ENCODE measurements at places on chromosomes 6 and 20.
A peak's percentile ranks its signal among the peaks of the same experiment; 100 is the strongest.

DNA sequence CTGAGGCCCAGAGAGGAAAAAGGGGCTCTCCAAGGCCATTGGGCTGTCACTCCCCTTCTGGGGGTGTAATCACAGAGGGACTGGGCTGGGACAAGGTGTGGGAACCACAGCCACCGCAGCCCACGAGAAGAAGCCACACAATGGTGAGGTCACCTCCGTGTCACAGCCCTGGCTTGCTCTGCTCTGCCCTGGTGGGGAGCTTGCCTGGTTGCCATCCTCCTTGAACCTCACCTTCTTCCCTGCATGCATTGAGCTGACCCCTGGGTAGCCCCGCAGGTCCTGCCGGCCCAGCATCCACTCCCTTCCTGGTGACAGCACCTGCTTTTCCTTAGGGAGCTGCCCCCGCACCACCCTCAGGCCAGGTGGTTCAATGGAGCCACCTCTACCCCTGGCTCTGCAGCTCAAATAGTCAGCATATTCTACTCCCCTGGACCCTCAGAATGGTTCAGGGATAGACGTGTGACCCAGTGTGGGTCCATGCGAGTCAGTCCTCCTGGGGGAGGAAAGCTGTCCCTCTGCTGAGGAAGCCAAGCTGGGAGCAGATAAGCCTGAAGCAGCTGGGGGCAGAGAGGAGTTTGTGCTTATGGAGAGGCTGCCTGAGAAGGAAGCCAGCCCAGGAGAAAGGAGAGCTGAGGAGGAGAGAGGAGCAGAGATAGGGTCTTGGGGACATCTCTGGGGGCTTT, 21.3 kb downstream of the RBM38 start:
- DNase-seq, result peak; percentile 58
- no peaks in the 10 kb centered on the region for H3K27me3 ChIP-seq
- H3K36me3 ChIP-seq, result peaks cover 8% of the 10 kb centered on the region
- no peak overlapping the region for H3K4me3 ChIP-seq
- H3K27ac ChIP-seq, result no peak overlapping the region

DNA sequence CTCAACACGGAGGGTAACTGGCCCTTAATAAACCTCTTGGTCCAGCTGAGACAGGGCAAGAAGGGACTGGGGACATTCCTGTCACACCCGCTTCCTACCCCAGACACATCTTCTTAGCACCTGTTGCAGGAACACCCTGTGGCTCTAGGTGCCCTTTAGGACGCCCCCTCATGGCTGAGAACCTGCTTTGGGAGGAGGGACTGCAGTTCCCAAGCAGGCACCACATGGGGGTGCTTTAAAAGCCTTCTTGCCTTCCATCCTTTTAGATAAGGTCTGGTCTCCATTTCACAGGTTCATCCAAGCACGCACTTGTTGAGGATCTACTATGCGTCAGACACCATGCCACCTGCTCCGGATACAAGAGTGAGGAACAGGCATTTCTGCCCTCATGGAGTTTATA, 26.6 kb downstream of the NSFL1C start:
- H3K27ac ChIP-seq, result no peak overlapping the region
- no peaks in the 10 kb centered on the region for H3K27me3 ChIP-seq

- no peaks in the 10 kb centered on the region for H3K36me3 ChIP-seq
- DNase-seq, result no peak
- H3K27ac ChIP-seq, result no peak overlapping the region
- no peaks in the 10 kb centered on the region for H3K27me3 ChIP-seq
- no peaks in the 10 kb centered on the region for H3K4me1 ChIP-seq
Measured at GRCh38 chr6:17278289-17279063, 2.7 kb upstream of the RBM24 start.

DNA sequence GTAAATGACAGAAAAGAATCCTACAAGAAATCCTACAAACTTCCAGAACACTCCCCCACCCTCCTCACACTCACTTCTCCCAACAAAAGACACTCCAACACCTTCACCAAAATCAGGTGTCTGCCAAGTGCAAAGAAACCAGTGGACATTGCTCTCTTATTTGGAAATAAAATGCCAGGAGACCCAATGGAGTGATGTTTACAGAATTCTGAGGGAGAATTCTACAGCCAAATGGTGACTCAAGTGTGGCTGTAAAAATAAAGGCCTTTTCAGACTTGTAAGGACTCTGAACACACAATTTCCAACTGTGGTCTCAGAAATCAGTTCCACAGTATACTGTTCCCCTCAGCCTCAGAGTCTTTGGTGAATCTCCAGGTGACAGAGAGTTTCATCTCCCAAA, 109.6 kb upstream of the CARMIL1 start:
- no peak overlapping the region for H3K27ac ChIP-seq
- no peaks in the 10 kb centered on the region for H3K4me1 ChIP-seq
- H3K27me3 ChIP-seq, result no peaks in the 10 kb centered on the region

- H3K4me1 ChIP-seq, result no peaks in the 10 kb centered on the region
- DNase-seq, result no peak
- H3K27ac ChIP-seq, result no peak overlapping the region
- H3K4me3 ChIP-seq, result no peak overlapping the region
- no peaks in the 10 kb centered on the region for H3K36me3 ChIP-seq
Measured at GRCh38 chr6:110560239-110561007, 84.0 kb upstream of the SLC22A16 start.

DNA sequence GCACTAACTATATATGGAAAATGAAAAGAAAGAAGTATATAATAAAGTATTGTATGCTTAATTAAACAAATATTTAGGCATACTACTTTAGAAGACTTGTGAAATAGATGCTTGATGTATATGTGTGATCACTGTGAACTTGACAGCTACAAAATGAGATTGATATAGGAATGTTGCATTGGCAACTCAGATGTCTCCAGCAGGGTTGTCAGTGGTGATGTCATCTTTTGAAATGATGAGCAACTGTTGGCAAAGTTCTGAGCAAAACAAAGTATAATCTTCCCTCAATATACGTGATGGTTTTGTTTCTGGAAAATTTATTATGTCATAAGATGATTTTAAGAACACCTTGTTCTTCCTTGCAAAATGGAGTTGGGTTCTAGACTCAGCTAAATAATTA, 133.8 kb downstream of the ARID1B start:
- H3K4me1 ChIP-seq, result peaks cover 49% of the 10 kb centered on the region
- H3K27me3 ChIP-seq, result no peaks in the 10 kb centered on the region
- no peak overlapping the region for H3K27ac ChIP-seq

- no peaks in the 10 kb centered on the region for H3K36me3 ChIP-seq
- no peaks in the 10 kb centered on the region for H3K27me3 ChIP-seq
- H3K27ac ChIP-seq, result no peak overlapping the region
- no peak overlapping the region for H3K4me3 ChIP-seq
- 0 out of 2 replicates have a peak, but pooled peaks cover 4% of the 10 kb centered on the region for H3K4me1 ChIP-seq
- no peak for DNase-seq
Measured at GRCh38 chr20:9981829-9982228, 53.0 kb upstream of the ANKEF1 start.

GRCh38 chr6:109271622-109272021, 110.6 kb downstream of the CD164 start:
- no peak for DNase-seq
- no peak overlapping the region for H3K4me3 ChIP-seq
- no peaks in the 10 kb centered on the region for H3K36me3 ChIP-seq
- H3K27ac ChIP-seq, result no peak overlapping the region
- H3K27me3 ChIP-seq, result no peaks in the 10 kb centered on the region

DNA sequence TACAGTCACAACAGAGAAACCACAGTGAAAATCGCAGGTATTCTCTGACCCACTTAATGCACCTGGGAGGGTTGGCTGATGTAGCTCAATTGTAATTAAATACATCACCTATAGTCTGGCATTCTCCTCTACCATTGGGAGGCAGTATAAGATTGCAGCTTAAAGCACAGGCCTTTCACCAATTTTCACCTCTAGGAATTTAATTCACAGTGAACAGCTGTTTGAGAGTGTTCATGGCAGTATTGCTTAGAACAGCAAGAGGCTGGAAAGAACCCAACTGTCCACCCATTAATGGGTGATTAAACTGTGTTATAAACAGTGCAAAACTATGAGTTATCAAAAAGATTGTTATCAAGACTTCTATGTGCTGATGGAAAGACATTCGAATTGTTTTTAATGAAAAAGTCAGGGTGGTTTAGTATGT, 2.0 kb downstream of the EDEM2 start:
- H3K36me3 ChIP-seq, result 0 out of 2 replicates have a peak, but pooled peaks cover 4% of the 10 kb centered on the region
- H3K4me3 ChIP-seq, result peak overlapping the region; percentile 26
- H3K27me3 ChIP-seq, result no peaks in the 10 kb centered on the region
- DNase-seq, result peak; percentile 79

DNA sequence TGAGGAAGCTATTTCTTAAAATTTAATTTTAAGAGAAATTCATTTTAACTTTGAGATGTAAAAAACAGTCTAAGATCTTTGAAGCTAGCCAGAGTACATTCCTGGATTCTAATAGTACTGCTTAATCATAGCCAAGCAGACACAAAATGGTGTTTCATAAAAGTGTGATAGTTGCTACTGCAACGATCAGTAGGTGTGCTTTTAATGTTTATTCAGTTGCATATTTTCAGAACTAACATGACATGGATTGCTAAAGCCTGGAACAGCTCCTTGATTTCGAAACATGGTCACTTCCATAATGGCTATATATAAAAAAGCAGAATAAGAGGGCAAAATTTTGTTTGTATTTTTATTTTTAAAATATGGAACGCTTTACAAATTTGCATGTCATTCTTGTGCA, 35.5 kb downstream of the SESN1 start:
- no peaks in the 10 kb centered on the region for H3K36me3 ChIP-seq
- no peak overlapping the region for H3K27ac ChIP-seq
- DNase-seq, result no peak

GRCh38 chr20:10673842-10674683, at the start of gene JAG1:
Gene JAG1, minus strand, starts transcription at chr20:10673999. Its CDS starts 469 bp downstream, at chr20:10673530.
- H3K4me3 ChIP-seq, result peak within 1 kb of the TSS; percentile 75
- peak within 1 kb of the TSS; percentile 45 for H3K27ac ChIP-seq
- no peaks in the 10 kb centered on the region for H3K27me3 ChIP-seq
- DNase-seq, result peak; percentile 96
- H3K36me3 ChIP-seq, result no peaks in the 10 kb centered on the region

- no peaks in the 10 kb centered on the region for H3K4me1 ChIP-seq
- no peak overlapping the region for H3K27ac ChIP-seq
- no peaks in the 10 kb centered on the region for H3K27me3 ChIP-seq
Measured at GRCh38 chr6:5050009-5050408, 35.1 kb upstream of the PPP1R3G start.

DNA sequence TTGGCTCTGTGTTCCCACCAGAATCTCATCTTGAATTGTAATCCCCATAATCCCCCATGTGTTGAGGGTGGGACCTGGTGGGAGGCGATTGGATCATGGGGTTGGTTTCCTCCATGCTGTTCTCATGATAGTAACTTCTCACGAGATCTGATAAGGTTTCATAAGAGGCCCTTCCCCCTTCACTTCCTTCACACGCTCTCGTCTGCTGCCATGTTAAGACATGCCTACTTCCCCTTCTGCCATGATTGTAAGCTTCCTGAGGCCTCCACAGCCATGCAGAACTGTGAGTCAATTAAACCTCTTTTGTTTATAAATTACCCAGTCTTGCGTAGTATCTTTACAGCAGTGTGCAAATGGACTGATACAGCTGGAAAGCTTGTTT, 90.0 kb downstream of the ELOVL5 start:
- H3K36me3 ChIP-seq, result peaks cover 25% of the 10 kb centered on the region
- H3K27ac ChIP-seq, result peak overlapping the region; percentile 54
- no peak overlapping the region for H3K4me3 ChIP-seq
- no peak for DNase-seq
- peaks cover 35% of the 10 kb centered on the region for H3K4me1 ChIP-seq

DNA sequence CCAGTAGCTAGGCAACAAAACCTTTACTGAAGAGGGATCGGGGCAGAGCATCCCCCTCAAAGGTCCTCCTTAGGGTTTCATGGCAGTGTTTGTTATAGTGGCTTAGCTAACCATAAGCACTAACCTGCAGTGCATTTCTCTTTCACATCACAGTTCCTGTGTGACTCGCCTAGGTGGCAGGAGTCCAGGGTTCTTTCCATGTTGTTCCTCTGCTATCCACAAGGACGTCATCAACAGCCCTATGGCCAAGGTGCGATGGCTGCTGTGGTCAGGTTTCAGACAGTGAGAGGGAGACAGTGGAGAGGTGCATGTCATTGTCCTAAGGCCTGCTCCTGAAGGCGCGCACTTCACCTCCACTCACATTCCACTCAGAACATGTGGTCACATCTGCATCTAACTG, 38.8 kb upstream of the FOXA2 start:
- H3K27ac ChIP-seq, result no peak overlapping the region
- no peak for DNase-seq
- H3K36me3 ChIP-seq, result no peaks in the 10 kb centered on the region

- no peak overlapping the region for H3K4me3 ChIP-seq
- H3K36me3 ChIP-seq, result no peaks in the 10 kb centered on the region
- H3K27ac ChIP-seq, result no peak overlapping the region
- no peaks in the 10 kb centered on the region for H3K27me3 ChIP-seq
Measured at GRCh38 chr20:15320941-15321340, 983.5 kb upstream of the FLRT3 start.

DNA sequence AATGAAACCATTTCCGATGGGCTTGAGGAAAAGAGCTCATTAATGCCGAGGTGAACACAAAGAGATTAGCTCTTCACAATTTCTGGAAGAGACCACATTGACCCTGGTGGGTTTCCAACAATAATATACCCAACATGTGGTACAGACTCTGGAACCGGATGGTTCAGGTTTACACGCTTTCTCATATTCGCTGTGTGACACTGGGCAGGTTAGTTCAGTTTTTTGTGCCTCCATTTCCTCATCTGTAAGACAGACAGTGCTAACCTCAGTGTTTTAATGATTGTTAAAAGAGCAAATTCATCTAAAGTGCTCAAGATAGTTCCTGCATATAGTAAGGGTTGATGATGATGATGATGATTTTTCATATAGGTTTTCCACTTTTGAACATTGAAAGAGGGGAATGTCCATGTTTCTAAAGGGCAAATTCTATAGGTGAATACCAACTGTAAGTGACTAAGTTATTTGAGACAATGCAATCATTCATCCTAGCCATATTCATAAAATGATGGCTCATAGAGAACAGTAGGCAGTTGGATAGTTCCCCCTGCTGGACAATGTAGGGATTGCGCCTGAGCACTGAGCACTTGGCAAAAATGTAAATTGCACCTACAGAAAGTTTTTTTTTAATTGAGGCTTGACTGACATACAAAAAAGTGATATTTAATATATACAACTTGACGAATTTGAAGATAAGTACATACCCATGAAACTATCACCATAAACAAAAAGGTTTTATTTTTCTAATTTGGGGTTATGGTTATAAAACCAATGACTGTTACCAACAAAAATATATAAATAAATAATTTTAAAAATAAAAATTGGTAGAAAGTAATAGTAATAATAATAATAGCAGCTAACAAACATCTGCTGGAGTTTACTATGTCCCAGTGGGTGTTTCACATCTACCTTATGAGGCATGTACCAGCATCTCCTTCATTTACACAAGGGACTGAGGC, 2.1 kb upstream of the PERP start:
- no peaks in the 10 kb centered on the region for H3K4me1 ChIP-seq
- no peak overlapping the region for H3K27ac ChIP-seq
- no peaks in the 10 kb centered on the region for H3K36me3 ChIP-seq

GRCh38 chr6:46745973-46746372, 760 bp upstream of the ANKRD66 start:
- no peak overlapping the region for H3K4me3 ChIP-seq
- no peak overlapping the region for H3K27ac ChIP-seq
- H3K27me3 ChIP-seq, result no peaks in the 10 kb centered on the region
- H3K4me1 ChIP-seq, result no peaks in the 10 kb centered on the region

GRCh38 chr20:48656661-48657211, 171.1 kb downstream of the PREX1 start:
- H3K4me3 ChIP-seq, result no peak overlapping the region
- no peak overlapping the region for H3K27ac ChIP-seq
- H3K27me3 ChIP-seq, result no peaks in the 10 kb centered on the region
- no peaks in the 10 kb centered on the region for H3K36me3 ChIP-seq

GRCh38 chr6:11113038-11113437, 1.5 kb upstream of the ERVFRD-1 start:
- H3K4me1 ChIP-seq, result no peaks in the 10 kb centered on the region
- no peak overlapping the region for H3K4me3 ChIP-seq
- no peak overlapping the region for H3K27ac ChIP-seq
- no peaks in the 10 kb centered on the region for H3K27me3 ChIP-seq
- no peaks in the 10 kb centered on the region for H3K36me3 ChIP-seq
- no peak for DNase-seq
